ENCODE measurements at places on chromosomes 1 and 21. TPM values are rescaled to one million over a fixed set of nuclear protein-coding genes. Genes with fewer than 3 reads are reported as not detected.

The ZFP69B gene
- total RNA-seq: 5.8 TPM

The DTL gene
- 5.8 TPM for total RNA-seq

The SPRR2E gene
- total RNA-seq: not detected

The PM20D1 gene
- not detected for total RNA-seq

The CRYAA gene
- not detected for total RNA-seq

The WNT9A gene
- total RNA-seq: 2.7 TPM

The MFAP2 gene
- total RNA-seq: not detected

The SLC27A3 gene
- total RNA-seq: 17.7 TPM

The CELF3 gene
- total RNA-seq: 6.4 TPM

The A3GALT2 gene
- not detected for total RNA-seq

The HPCAL4 gene
- not detected for total RNA-seq
